Fibroblast of gingiva (primary cell): ENCODE measurements at places on chromosomes 5 and 9.

GRCh38 chr9:89173072-89173471, 5.5 kb downstream of the SHC3 start:
- no peak for DNase-seq

- DNase-seq: peak; percentile 78
Observed at GRCh38 chr5:159819591-159820411, 96.5 kb upstream of the ADRA1B start.

GRCh38 chr9:105299190-105299854, 54.9 kb downstream of the SLC44A1 start:
- DNase-seq: peak; percentile 88

DNA sequence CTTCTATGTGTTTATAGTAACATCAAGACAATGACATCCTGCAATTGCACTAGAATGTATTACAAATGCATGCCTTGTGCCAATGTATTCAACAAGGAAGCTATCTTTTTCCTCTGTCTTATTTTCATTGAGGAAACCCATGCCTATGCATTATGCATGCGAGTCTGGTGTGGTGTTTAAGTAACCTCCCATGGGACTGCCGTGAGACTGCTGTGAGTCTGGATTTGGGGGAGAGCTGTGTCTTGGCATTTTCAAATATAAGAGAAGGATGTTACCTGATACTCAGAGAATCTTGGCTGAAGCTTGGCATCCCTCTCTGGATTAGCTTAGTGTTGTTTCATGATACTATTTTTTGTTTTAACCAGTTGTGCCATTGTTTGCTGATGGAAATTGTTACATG, 98.3 kb downstream of the F2RL2 start:
- peak; percentile 49 for DNase-seq
